ENCODE measurements at places on chromosomes 12 and 14.

GRCh38 chr12:22729957-22730443, 105.0 kb downstream of the ETNK1 start:
- DNase-seq = no peak

DNA sequence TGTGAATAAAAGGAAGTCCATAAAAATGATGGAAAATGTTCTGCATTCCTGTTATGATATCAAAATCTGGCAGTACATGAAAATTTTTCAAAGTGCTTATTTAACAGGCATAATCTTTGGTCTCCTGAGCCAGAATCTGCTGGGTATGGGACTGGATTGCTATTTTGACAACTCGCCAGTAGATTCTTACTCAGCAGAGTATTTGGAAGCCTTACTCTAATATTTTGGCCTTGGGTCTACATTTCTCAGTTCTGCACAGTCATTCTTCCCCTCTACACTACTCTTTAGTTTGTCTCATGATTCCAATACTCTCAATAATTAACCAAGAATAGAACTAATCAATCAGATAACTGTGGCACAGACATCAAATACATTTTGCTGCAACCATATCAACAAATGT, 1.1 kb upstream of the SLCO1B1 start:
- no peak for DNase-seq

DNA sequence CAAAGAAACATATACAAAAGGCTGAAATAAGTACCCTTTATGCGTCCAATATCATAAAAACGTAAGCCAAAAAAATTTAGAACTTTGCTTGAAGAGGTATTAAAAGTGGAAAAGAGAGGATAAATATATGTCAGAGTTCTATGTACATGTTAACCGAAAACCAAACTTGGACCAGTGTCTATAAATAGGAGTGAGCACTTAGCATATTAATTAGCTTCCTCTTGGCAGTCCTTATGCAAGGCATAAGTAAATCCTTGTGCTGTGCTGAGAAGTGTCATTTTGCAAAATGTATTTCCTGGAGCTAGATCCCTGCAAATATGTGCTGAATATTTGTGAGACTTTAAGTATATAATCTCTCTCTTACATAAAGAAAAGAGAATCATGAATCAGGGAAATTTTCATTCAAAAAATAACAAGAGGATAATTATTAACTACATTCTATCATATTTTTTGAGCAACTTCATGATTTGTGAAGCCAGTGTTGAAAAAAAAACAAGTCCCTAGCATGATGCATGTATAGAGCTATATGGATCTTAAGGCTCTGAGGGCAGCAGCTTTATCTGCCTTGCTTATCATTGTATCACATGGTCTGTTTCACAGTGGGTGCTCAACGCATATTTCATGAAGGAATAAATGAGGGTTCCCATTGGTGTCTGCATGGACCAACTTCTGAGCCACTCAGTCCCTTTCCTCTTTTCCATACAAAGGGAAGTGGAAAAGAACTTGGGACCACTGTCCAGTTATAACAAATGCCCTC, 326.1 kb downstream of the PDZRN4 start:
- no peak for DNase-seq

DNA sequence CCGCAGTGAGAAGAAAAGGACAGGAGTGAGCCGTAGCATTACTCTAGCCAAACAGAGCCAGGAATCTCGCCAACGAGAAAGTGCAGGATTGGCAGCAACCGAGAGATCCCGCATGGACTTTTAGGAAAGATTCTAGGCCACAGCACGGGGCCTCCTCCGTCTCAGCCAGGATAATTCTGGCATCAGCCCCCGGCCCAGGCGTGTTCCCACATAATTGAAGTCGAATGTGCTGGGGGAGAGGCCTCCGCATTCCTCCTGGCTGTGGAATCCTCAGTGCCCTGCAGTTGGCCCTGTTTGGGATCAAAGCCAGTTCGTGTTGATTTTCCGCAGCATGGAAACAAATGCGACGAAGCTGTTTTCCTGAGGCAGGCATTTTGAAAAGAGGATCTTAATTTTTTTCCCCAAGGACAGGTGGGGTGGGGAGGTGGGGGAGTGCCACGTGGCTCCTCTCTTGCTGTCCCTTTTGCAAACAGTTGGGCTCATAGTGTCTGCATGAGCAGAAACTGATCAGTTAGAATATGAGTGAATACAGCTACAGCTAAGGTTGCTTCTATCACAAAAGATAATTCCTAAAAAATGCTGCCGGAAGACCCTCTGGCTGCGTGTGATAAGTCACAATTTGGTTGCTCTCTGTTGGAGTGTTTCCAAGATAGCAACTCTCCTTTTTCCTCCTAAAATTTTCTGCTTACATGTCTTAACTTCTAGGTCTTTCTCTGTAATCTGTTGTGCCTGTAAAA, 37.3 kb upstream of the ATXN2 start:
- no peak for DNase-seq

DNA sequence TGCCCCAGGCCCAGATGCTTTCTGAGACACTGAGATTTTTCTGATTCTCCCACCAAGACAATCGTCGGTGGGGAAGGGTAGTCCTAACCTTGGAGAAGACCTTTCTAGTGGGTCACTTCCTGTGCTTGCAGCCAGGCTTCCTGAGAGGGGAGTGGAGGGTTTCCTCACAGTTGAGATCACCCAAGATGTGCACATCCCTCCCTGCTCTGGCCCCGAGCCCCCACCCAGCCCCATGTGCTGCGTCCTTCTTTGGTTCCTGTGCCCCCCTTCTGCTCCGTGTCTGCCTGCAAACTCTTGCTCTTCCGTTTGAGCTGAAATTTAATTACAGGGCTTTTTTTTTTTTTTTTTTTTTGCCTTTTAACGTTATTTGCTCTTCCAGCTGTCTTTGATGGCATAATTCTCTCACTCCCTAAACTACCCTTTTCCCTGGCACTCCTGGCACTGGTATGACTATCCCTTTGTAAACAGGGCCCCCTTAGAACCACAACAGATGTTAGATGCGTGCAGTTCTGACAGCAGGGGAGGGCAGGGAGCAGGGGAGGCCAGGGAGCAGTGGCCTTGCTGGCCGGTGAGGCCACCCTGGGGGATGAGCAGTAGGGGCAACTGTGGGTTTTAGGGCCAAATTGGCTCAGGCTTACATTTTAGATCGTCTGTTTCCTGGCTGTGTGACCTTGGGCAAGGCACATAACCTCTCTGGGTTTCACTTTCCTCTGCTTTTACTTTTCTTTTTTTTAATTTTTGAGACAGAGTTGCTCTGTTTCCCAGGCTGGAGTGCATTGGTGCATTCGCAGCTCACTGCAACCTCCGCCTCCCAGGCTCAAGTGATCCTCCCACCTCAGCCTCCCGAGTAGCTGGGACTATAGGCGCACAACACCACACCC, 144.5 kb downstream of the PHETA1 start:
- no peak for DNase-seq

GRCh38 chr12:50218386-50218785, 51.2 kb upstream of the CERS5 start:
- DNase-seq = no peak

- no peak for DNase-seq
Observed at GRCh38 chr14:93430315-93431035, at the start of gene UNC79. Gene UNC79, plus strand, starts transcription at chr14:93430939. Its CDS starts 91 bp downstream, at chr14:93431030.
